M059J (cell line): ENCODE measurements at places on chromosomes 2 and 18. TPM values are rescaled to one million over a fixed set of nuclear protein-coding genes. Genes with fewer than 3 reads are reported as not detected.

DSG1 gene
- not detected in 2 replicates for total RNA-seq

- DNase-seq, result peak; percentile 58
Observed at GRCh38 chr2:29519338-29519925, 402.0 kb downstream of the ALK start.

- no peak for DNase-seq
Observed at GRCh38 chr2:30255466-30256408, 24.4 kb downstream of the LBH start.

SERPINB7 gene
- total RNA-seq, result 15.7 and 20.8 TPM in 2 replicates

GRCh38 chr18:808086-808485 lies 4.0 kb downstream of the YES1 start:
- DNase-seq, result no peak

GCC2 gene
- 7.6 and 9.1 TPM in 2 replicates for total RNA-seq

SS18 gene
- total RNA-seq, result 148 and 151 TPM in 2 replicates

MYCN gene
- not detected in 2 replicates for total RNA-seq
